ENCODE measurements at places on chromosomes 4 and X.

DNA sequence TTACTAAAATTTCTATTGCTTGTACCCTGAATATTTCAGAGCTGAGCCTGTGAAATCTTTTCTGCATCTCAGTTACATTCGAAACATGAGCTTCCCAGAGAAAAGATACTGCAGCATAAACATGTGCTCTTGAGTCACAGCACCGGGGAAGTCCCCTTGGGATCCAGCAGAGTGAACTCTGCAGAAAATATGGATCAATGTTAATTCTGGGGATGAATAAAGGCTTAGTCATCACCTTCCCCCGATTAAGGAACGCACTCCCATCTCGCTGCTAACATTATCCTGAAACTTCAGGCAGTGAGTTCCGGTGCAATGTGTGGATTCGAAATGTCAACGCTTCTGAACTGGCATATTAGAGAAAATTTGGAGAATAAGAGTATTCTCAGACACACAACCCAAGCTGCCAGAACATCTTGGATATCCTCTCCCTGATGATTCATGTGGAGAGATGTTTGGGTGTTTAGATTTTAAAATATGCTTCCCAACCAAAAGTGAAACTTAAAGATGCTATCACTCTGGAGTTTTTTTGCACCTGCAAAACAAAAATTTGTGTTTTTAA is 90.8 kb downstream of the IRF2 start:
- DNase-seq = no peak

DNA sequence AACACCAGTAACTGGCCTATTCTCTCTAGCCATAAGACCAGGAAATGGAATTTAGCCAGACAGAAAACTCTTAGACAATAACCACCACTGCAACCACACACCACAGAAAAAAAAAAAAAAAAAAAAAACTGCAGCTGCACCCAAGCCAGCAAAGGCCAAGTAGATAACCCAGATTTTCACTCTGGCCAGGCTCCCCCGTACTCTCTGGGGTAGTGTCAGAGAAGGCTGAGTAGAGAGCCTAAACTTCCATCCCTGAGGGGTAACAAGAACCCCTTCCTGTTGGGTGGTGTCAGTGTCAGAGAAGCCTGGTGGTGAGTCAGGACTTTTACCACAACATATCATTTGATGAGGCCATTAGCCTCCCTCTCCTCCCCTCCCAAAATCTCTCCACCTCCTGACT is 5.6 kb upstream of the DLG3 start:
- DNase-seq = no peak

GRCh38 chrX:42952621-42953020 is 174.7 kb upstream of the PPP1R2C start:
- no peak for DNase-seq

DNA sequence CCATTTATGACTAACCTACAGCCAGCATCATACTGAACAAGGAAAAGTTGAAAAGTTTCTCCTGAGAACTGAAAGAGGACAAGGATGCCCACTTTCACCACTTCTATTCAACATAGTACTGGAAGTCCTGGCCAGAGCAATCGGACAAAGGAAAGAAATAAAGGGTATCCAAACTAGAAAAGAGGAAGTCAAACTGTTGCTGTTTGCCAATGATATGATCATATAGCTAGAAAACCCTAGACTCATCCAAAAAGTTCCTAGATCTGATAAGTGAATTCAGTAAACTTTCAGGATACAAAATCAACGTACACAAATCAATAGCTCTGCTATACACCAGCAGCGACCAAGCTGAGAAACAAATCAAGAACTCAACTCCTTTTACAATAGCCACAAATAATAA is 64.5 kb downstream of the CENPC start:
- DNase-seq = no peak

DNA sequence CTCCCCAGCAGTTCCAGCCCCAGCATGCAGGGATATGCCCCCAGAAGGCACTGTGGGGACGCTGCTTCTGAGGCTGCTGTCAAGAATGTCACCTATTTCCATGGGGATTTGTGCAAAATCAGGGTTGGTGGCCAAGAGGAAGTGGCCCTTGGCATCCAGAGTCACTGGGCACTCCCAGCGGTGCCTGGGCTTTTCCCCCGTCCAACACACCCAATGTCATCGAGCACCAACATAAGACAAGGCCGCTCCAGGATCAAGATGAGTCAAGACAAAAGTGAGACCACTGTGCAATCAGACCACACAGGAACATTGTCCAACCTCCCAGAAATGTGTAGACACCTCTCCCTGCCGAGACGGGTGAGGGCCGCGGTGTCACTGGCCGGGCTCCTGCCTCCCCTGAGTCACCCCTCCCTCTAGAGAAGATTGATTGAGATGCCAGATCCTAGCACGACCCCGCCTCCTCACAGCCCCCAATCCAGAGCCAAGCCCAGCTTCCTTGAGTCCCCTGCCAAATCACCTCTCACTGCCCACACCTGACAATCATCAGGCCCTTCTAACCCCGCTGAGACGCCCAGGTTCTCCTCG is 194.3 kb downstream of the AFAP1 start:
- no peak for DNase-seq

GRCh38 chr4:77089866-77090265 is 14.1 kb upstream of the CCNI start:
- no peak for DNase-seq

DNA sequence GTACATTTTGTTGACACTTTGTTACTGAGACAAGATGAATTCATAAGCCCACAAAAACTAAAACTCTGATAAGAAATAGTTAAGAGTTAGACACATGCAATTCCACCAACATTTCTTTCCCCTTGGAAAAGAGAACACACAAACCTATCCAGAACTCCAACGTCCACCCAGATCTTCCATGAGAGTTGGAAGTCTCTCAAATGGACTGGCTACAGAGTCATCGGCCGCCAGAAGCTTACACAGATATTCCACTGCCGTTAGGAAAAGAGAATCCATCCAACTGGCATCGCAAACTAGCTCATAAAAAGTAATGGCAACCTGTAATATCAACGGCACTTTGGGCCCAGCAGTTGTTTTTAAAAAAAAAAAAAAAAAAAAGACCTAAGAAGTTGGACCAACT is 114.7 kb downstream of the PRKX start:
- DNase-seq = no peak

DNA sequence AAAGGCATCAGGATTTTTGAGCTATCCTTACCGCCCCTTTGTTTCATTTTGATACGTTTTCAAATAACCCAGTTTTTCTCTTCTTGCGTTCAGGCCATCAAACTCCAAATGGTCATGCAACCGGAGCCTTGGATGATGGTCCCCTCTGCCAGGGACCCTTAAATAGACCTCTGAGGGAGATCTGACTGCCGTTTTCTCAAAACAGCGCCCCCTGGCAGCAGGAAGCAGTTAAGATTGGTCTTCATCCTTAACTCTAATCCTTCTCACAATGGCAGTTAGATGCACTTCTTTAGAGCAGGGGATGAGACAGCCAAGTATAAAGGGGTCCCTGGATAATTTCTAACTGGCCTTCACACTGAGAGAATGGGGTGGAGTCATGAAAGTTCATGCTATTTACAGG is 525.0 kb upstream of the SPANXN1 start:
- DNase-seq = no peak

DNA sequence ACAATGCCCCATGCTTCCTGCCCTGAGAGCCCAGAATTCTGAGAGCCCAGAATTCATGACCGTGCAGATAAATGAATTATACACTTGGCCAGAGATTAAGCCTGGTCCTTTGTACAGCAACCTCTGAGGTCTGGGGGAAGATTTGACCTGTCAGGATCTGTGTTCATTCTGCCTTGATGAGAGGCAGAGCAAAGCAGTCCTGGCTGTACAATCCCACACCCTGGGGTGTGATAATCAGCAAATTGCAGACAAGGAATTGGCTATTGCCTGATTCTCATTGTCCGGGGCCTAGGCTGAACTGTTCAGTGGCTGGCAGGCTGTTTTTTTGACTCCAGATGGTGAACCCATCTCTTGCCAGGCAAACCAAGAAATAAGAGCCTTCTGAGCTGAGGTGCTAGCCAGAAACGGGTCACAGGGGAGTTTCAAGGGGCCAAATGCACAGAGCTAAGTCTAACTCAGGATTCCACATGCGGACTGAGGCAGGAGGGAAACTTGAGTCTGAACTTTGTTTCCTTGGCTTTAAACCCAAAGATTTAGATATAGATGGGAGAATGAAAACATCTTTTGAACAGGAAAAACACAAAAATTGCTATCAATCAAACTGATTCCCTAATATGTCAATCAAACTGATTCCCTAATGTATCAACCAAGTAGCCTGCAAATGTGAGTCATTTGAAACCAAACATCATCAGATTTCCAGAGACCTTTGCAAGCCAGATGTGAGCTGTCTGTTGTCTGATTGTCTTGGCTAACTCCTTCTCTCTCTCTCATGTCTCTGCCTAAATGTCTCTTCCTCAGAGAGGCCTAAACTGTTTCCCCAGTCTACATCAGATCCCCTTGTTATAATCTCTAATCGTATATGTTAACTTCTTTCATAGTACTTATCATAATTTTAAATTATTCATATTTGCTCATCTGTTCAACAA is 159.3 kb downstream of the ATG4A start:
- no peak for DNase-seq

DNA sequence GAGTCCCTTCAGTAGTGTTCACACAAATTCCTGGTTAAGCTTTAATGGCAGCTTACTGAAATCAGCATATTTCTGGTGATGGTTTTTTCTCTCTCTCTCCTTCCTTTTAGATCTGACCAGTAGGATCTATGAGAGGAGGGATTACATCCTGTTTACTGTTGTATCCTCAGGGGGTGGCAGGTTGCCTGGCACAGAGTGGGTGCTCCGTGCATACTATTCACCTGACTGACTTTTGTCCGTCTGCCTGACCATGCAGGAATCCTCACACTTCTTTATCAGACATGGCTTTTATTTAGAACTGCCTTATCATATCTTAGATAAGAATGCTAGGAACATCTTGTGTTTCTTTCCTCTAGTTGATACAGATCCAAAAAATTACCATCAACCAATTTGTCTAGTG is 29.6 kb downstream of the MCUB start:
- DNase-seq = no peak

- DNase-seq = no peak
Observed at GRCh38 chr4:136680271-136680670, 852.0 kb downstream of the PCDH18 start.

DNA sequence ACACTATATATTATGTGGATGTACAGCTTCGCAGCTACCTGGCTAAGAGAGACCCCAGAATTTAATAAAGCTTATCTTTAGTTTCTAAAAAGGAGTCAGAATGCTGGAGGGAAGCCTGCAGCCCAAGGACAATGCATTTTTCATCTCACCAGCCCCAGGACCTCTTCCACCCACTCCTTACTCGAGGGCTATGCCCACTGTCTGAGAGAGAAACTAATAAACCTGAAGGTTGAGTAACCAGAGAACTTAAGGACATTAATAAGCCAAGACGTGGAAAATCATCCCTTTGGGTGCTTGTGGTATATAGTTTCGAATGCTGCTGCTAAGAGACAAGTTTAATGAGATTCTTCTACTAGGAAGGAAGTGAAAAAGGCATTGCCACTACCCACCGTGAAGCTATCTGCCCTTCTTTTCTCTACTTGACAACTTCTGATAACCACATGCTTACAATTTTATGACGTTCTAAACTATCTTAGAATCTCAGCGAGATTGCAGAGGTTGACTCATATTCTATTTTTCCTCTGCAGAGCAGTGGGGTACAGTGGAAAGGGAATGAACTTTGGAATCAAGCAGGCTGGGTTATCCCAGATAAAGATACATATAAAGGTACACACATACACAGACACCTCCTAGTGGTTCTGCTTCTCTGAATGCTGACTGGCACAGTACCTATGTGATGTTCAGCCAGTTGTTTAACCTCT is 3.3 kb downstream of the RELL1 start:
- no peak for DNase-seq

DNA sequence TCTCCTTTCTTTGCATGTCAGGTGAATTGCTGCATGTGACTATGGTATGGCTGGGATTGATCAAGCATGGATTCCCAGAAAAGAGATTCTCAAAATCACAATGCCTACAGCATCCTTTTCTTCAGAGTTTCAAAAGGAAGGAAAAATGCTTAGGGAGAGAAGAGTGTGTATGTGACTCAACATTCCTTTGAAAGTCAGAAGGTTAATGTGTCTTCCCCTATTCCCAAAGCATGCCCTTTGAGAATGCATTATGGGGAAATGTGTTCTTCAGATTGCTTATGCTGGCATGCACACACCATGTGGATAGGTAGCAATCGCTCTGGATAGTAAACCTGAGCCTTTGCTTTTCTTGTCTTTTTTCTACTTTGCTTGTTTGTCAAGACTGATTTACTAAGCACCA is 78.5 kb downstream of the ELOVL6 start:
- DNase-seq = no peak

GRCh38 chrX:71998836-71999509 is 88.3 kb downstream of the NHSL2 start:
- DNase-seq = peak; percentile 12

DNA sequence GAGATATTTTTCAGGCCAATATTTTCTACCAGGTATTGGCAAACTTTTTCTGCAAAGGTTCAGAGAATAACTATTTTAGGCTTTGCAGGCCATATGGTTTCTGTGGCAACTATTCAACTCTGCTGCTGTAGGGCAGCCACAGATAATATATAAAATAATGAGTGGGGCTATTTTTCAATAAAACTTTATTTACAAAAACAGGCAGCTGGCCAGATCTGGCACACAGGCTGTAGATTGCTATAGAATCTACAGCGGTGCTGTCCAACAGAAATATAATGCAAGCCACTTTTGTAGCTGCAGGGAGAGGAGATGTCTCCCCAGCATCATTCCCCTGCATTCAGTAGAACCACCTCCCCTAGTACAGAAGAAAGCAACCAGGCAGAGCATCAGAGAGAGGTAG is 97.6 kb upstream of the BCOR start:
- DNase-seq = no peak

DNA sequence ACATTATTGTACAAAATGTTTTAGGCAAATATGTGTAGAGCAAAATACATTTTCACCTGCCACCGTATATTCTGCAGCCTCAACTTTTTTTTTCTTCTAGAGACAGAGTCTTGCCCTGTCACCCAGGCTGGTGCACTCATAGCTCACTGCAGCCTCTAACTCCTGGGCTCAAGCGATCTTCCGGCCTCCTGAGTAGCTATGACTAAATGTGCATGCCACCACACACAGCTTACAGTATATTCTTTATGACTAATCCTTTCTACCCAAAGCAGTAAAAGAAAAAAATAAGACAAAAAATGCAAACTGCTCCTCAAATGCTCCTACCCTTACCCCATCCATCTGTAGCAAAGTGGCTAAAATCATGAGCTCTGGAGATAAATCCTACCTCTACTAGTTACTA is 426.3 kb downstream of the KCNIP4 start:
- no peak for DNase-seq

GRCh38 chrX:69082753-69083150 is 82.5 kb downstream of the PJA1 start:
- DNase-seq = no peak

DNA sequence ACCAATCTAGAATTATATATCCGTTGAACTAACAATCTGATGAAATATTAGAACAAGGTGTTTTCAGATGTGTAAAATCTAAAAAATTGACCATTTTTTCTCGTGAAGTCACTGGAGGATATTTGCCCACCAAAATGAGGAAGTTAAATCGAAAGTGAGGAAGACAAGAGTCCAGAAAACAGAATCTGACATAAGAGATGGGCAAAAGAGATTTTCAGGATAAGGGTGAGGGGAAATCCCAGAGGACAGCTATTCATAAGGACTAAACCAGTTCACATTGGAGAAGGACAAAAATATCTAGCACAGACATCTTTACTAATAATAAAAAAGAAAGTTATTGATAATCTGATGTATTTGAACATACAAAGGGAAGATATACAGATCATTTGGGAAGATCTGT is 18.7 kb upstream of the ALG13 start:
- DNase-seq = no peak

GRCh38 chr4:70603856-70604255 is 11.8 kb downstream of the AMBN start:
- DNase-seq = no peak

- no peak for DNase-seq
Observed at GRCh38 chrX:153583433-153583832, 15.5 kb downstream of the CCNQ start.
